ENCODE measurements at places on chromosomes 6 and 20.

DNA sequence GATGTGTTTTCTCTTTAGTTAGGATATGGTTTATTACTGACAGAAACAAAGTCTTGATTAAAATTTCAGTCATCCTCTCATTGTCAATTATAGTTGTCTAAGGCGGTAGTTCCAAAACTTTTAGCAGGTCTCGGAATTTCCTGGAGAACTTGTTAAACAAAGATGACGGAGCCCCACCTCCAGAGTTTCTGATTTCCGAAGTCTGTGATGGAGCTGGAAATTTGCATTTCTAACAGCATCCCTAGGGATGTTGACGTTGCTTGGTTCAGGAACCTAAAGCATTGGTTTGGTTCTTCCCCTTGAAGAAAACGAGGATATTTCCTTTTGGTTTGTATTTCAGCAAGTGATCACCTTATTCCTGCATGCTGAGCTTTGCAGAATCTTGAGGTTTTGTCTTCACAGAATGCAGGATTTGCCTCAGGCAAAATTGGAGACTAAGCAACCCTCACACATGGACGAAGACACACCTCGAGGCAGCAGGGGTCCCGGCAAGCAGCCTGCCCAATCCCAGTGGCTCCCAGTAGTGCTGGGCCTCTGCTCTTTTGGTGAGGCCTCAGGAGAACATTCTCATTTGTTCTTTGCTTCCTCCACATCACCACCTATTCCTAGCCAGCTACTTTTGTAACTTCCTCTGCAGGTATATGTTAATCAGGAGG, 187.1 kb upstream of the PHACTR1 start:
- H3K27me3 ChIP-seq: peaks cover 4% of the 10 kb centered on the region
- no peak overlapping the region for H3K27ac ChIP-seq
- DNase-seq: no peak

- no peak for DNase-seq
- no peak overlapping the region for H3K27ac ChIP-seq
- H3K36me3 ChIP-seq: no peaks in the 10 kb centered on the region
Observed at GRCh38 chr20:62210496-62210855, 9.6 kb downstream of the HRH3 start.

DNA sequence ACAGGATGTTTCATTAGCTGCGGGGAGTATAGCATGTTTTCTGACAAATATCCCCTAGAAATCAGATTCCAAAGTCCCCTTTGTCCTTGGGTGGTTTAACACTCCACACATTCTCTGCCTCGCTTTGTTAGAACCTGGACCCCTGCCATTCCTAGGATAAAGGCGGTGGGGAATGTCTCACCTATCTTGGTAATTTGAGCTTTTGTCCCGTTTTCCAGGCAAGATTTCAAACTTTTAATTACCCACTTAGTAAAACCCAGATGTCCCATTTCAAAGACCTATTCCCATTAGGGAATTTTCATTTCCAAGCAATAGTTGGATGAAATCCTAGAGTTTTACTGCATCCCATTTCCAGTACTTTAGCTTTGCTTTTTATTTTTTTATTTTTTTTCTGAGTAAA, 501.0 kb upstream of the MAP3K7 start:
- no peak for DNase-seq
- H3K27me3 ChIP-seq: no peaks in the 10 kb centered on the region
- no peak overlapping the region for H3K27ac ChIP-seq

GRCh38 chr6:95093154-95093553, 484.2 kb upstream of the MANEA start:
- no peaks in the 10 kb centered on the region for H3K36me3 ChIP-seq
- DNase-seq: no peak
- H3K4me3 ChIP-seq: no peak overlapping the region
- no peaks in the 10 kb centered on the region for H3K27me3 ChIP-seq
- H3K4me1 ChIP-seq: no peaks in the 10 kb centered on the region

DNA sequence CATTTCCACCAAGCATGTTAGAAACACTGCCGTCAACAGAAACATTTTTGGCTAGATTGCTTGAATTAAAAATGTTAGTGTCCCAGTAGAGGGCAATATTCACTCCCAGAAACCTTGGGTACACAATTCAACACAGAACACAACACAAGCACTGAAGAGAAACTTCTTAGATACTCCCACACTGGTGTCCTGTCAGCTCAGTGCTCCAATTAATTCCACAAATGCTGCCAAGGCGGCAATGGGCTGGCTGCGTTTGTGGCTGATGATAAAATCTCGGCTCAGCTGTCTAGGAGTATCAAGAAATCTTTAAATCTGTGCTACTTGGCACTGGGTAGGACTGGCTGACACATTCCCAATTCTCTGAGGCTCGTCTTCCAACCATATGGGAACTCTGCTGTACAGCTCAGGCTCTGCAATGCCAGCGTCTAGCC, 39.3 kb downstream of the BEND3 start:
- H3K4me1 ChIP-seq: peaks cover 12% of the 10 kb centered on the region
- no peak overlapping the region for H3K4me3 ChIP-seq
- DNase-seq: no peak
- H3K27me3 ChIP-seq: no peaks in the 10 kb centered on the region
- no peak overlapping the region for H3K27ac ChIP-seq

GRCh38 chr6:93792746-93793145, 373.4 kb upstream of the EPHA7 start:
- H3K4me1 ChIP-seq: no peaks in the 10 kb centered on the region
- no peak overlapping the region for H3K4me3 ChIP-seq
- no peaks in the 10 kb centered on the region for H3K36me3 ChIP-seq
- no peak overlapping the region for H3K27ac ChIP-seq
- H3K27me3 ChIP-seq: no peaks in the 10 kb centered on the region

DNA sequence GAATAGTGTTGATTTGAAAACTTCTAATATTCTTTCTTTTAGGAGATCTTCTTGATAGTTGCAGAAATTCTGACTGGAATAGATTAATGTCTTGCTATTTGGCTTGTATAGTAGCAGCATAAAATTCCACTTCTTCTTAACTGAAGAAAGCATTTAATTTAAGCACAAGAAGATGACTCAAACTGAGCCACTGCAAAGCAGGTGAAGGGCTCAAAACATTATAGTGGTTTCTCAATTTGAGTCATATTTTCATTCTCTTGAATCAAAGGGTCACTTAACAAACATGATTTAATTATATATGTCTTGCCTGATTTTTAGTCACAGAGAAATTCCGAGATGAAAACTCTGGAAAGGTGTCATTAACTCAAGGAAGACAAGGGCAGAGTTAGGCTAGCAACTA, 239.3 kb downstream of the ZNF217 start:
- H3K4me1 ChIP-seq: peaks cover 5% of the 10 kb centered on the region
- H3K36me3 ChIP-seq: peaks cover 3% of the 10 kb centered on the region
- no peak for DNase-seq
- H3K4me3 ChIP-seq: no peak overlapping the region

- H3K27me3 ChIP-seq: no peaks in the 10 kb centered on the region
- H3K36me3 ChIP-seq: peaks cover 42% of the 10 kb centered on the region
- H3K4me3 ChIP-seq: no peak overlapping the region
- no peak overlapping the region for H3K27ac ChIP-seq
- H3K4me1 ChIP-seq: peaks cover 21% of the 10 kb centered on the region
Observed at GRCh38 chr6:8084586-8084985, 17.8 kb downstream of the EEF1E1 start.

DNA sequence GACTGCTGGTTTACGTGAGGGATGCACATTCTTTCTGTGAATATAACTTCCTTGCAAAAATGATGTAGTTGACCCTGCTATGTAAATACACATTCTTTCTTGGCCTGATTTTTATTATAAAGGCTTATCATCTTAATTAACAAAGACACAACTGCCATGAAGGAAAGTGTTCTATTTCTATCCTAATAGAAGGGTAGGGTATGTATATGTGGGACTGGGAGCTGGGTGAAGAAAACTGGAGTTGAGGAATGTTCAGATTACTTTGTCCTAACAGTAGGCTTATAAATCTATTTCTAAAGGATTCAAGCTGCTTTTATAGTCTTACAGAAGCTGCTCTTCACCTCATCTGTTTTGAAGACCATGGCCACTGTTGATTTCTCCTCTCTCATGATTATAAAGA, 76.5 kb upstream of the RGS17 start:
- H3K36me3 ChIP-seq: no peaks in the 10 kb centered on the region
- H3K4me3 ChIP-seq: no peak overlapping the region
- H3K27me3 ChIP-seq: peaks cover 7% of the 10 kb centered on the region
- peaks cover 8% of the 10 kb centered on the region for H3K4me1 ChIP-seq
- DNase-seq: no peak
- no peak overlapping the region for H3K27ac ChIP-seq

DNA sequence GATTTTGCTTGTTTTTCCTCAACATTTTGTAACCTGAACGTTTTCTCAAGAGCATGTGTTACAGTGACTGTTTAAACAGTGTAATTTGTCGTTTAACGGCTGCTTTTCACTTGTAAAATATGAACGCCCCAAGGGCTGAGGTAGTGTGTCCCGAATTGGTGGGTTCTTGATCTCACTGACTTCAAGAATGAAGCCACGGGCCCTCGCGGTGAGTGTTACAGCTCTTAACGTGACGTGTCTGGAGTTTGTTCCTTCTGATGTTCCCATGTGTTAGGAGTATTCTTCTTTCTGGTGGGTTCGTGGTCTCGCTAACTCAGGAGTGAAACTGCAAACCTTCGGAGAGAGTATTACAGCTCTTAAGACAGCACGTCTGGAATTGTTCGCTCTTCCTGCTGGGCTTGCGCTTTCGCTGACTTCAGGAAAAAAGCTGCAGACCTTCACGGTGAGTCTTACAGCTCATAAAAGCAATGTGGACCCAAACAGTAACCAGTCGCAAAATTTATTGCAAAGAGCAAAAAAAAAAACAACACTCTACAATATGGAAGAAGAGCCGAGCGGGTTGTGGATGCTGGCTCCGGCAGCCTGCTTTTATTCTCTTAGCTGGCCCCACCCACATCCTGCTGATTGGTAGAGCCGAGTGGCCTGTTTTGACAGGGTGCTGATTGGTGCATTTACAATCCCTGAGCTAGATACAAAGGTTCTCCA, 25.1 kb upstream of the TRIM27 start:
- no peak overlapping the region for H3K4me3 ChIP-seq
- H3K27me3 ChIP-seq: peaks cover 16% of the 10 kb centered on the region
- no peak for DNase-seq
- H3K36me3 ChIP-seq: no peaks in the 10 kb centered on the region
- no peak overlapping the region for H3K27ac ChIP-seq

DNA sequence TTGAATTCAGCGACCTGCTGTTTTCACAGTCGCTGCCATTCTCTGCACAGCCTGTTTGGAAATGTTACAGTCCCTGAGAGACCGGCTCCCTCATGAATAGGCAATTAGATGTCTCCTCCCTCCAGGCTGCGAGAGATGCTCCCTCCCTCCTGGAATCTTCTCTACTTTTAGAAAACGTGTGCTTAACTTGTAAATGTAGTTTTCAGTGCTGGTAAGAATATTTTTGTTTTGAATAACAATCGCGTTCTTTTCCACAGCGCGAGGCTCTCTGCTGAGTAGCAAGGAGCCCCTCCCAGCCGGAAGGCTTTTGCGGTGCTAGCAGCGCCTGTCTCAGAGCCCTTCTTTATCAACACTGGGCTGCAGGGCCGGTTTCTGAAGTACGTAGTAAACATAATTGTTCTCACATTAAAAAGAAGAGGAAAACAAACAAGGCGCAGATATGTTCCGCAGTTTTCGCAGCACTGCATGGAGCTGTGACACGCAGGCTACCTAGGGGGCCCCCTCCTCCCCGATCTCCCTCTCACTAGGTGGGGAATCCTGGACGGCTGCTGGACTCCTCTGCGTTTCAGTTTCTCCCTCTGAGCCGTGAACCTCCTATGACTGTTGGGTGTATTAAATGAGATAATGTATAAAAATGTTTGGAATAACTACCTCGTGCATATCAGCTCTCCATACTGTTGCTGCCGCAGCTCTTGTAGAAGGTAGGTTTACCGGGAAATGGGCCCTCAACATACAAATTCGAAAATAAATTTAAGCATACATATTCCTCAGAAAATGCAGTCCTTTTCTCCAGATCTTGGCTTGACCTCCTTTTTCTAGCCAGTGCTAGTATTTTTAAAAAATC, 79.0 kb upstream of the SPACA1 start:
- no peaks in the 10 kb centered on the region for H3K36me3 ChIP-seq
- H3K27ac ChIP-seq: no peak overlapping the region
- H3K4me3 ChIP-seq: no peak overlapping the region
- H3K27me3 ChIP-seq: peaks cover 16% of the 10 kb centered on the region
- H3K4me1 ChIP-seq: no peaks in the 10 kb centered on the region

DNA sequence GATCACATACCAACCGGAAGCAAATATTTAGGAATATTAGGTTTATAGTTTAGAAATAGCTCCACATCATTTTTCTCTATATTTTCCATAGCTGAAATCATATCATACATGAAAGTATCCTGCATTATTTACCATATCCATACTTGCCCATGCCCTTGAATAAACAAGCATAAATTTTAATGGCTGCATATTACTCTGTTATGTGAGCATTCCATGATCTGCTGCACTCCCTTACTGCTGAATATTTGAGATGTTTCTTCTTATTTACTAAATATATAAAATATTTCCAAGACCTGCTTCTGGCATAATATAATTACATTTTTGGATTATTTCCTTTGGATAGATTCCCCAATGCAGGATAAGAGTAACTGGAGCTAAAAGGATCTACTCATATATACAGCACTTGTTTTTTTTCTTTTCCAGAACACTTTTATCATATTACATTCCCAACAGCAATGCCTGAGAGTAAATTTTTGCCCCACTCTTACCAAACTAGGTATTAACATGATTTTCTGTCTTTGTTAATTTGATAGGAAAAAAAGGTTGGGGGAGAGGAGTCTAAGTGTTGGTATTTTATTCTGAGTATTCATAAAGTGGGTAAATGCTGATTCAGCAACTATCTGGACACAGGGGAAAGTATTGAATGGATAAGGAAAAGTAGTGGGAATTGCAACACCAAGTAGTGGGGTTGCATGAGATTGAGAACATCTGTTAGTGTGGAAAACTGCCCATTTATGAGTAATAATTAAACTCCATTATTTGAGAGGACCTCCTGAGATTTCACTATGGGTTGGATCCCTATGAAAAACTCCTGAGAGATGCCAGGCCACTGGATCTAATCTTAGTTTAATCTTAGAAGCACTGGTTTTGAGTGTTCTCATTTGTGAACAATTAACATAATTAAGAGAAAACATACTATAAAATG, 76.0 kb downstream of the MAN1A1 start:
- no peak overlapping the region for H3K27ac ChIP-seq
- H3K4me1 ChIP-seq: no peaks in the 10 kb centered on the region
- no peaks in the 10 kb centered on the region for H3K27me3 ChIP-seq
- no peak overlapping the region for H3K4me3 ChIP-seq

DNA sequence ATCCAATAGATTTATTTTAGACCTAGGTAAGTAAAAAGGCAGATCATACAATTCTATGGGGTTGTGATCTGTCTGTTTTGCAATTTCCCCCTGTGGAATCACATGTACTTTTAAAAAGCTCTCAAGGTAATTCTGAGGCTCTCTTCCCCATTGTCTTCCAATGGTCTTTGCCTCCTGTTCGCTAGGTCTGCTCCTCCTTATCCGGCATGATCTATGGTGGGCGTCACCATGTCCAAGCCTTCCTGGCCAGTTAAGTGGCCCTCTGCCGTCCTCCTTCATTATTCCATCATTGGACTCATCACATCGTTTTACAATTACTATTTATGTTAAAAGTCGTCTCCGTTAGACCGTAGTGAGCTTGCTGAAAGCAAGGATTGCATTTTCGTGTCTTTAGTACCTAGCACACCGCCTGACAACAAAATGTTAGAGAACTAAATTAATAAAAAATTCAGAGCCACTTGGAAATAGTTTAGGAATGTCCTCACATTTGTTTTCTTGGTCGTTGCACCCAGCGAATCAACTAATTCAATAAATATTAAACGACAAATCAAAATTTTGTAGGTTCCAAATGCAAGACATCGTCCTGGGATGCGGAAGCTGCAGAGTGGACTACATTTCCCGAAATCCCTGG, 2.2 kb upstream of the STXBP5 start:
- H3K36me3 ChIP-seq: peaks cover 5% of the 10 kb centered on the region
- H3K27ac ChIP-seq: peak overlapping the region; percentile 100
- H3K4me3 ChIP-seq: peak overlapping the region; percentile 100
- DNase-seq: peak; percentile 24
- H3K4me1 ChIP-seq: peaks cover 25% of the 10 kb centered on the region

All from T-helper 2 cell treated with Interferon-gamma antibody and Interleukin-4, amounts not matched to agents 5 μg/mL and 100 μg/mL, for 36 hours (primary cell).